Activated CD4-positive, alpha-beta T cell treated with anti-CD3 and anti-CD28 coated beads, Interleukin-2, amount 50 U/mL, for 48 hours (primary cell): ENCODE measurements at places on chromosomes 5 and 9.

DNA sequence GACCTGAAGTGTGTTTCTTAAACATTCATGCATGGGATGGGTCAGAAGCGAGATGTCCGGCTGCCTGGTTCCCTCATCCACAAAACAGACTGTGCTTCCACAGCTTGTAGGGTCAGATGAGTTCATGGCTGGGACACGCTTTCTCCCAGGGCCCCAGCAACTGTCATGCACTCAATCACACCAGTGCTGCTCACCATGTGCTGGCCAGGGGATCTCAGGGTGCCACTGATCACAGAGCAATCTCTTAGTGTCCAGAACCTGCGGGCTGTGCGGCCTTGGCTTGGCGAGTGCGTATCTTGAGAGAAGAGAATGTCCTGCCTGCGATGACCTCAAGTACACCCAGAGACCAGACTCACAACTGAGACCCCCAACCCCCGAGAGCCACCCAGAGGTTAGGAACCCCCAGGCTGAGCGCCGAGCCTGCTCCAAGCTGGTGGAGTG lies 26.0 kb upstream of the FCN2 start:
- DNase-seq, result no peak

DNA sequence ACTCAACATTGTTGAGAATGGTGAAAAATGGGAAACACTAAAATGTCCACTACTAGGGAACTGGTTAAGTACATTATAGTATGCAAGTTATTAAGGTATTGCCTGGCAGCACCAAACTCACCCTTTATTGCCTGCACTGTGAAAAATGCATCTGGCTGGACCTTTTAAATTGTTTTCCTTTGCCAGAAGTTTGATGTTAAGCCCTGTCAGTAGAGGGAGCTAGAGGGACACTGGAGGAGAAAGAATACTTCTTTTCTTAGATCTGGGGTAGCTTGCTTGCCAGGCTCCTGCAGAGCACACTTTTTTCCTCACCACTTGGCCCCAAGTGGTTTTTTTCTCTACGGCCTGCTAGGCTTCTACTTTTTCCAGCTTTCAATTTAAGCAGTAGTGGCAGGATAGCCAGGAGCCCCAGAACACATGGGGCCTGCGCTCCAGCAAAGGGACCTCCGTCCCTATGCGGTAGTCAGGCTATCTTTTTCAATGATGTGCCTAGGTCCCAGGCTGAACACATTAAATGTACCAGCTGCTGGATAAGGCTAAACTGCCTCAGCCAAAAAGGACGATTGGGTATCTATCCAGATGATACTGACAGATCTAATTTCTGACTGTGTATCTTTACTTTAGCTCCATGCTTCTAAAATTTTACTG lies 8.0 kb upstream of the HABP4 start:
- DNase-seq, result no peak

DNA sequence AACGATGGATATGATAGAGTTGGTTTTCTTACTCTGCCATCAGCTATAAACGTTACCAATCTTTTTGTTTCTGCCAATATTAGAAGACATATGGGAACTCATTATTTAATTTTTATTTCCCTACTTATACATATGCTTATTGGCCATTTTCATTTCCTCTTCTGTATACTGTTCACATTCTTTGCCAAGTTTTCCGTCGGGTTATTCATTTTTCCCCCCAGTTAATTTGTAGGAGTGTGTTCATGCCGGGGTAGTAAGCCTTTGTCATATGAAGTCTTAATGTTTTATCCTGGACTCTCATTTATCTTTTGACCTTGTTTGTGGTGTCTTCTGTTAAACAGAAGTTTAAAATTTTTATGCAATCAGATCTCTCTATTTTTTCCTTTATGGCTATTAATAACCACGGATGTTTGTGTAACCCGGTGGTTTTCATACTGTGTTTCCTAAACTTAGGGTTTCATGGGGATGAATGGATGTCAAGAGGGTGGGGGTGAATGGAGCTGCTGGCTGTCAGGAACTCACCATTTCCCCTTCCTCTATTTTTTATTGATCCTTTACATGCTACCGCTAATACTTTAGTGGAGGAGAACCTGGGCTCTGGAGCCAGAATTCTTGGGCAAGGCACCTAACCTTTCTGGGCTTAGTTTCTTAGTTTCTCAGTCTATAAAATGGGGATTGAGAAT lies 42.5 kb upstream of the PPARGC1B start:
- no peak for DNase-seq

- DNase-seq, result no peak
These were observed 22.0 kb downstream of the C9orf57 start for GRCh38 chr9:72038408-72038807.

GRCh38 chr5:5252106-5252505 lies 112.0 kb downstream of the ADAMTS16 start:
- DNase-seq, result no peak

- DNase-seq, result no peak
These were observed 2.9 kb upstream of the PHF2 start for GRCh38 chr9:93573516-93573828.

DNA sequence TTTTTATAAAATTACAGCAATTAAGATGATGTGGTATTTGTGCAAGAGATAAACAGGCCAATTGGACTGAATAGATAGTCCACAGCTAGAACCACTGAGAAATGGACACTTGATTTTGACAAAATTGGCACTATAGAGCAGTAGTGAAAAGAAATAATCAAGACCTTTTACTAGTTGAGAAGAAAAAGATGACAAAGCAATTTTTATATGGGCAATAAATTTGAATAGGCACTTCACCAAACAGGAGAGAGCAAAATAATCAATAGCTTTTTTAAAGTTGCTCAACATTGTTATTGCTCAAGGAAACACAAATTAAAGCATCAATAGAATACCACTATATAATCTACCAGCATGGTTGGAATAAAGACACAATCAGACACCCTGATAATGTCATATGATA lies 193.5 kb upstream of the FTMT start:
- no peak for DNase-seq

GRCh38 chr5:72228960-72229359 lies 91.1 kb downstream of the MRPS27 start:
- no peak for DNase-seq

DNA sequence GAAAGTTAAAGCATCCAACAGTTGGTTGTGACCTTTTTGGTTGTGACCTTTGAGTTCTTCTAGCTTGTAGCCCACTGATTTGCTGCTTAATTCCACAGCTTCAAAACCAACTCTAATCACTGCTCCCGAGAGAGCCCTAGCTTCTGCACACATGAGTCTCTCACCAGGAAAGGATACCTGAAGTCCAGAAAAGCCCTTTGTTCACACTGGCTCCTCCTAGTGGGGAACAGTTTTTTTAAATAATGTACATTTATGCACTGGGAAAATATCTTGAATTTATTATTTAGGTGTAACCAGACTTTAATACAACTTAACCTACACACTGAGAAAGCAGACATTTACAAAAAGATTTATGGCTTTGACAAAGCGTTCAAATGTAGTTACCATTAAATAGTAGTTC lies 120.2 kb upstream of the CCDC152 start:
- no peak for DNase-seq

- DNase-seq, result no peak
These were observed 59.7 kb downstream of the DOCK8 start for GRCh38 chr9:274406-274805.

GRCh38 chr5:72503888-72504491 lies 3.2 kb downstream of the ZNF366 start:
- no peak for DNase-seq

GRCh38 chr5:154782812-154783592 lies 27.8 kb downstream of the LARP1 start:
- no peak for DNase-seq

DNA sequence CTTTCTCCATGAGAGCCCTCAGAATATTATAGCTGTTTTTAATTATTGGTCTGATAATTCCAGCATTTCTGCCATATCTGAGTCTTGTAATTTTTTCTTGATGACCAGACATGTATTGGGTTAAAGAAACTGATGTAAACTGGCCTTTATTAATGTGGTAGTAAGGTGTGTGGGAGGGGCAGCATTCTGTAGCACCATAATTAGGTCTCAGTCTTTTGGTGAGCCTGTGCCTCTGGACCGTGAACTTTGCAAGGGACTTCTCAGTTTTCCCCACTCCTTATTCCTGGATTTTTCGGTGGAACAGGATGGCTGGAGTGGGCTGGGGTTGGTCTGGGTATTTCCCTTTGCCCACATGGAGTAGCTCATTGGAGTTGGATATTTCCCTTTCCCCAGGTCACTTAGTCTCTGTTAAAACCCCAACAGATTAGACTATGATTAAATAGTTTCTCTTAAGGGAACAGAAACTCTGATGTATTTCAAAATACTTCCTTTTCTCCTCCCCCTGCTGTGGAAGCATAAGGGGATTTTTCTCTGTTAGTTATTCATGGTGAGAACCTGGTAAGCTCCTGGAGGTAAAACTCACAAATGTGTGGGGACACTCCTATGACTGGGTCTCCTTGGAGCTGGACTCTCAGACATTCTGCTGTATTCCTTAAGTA lies 52.4 kb downstream of the FSD1L start:
- no peak for DNase-seq

- DNase-seq, result no peak
These were observed 377.9 kb upstream of the ITGA1 start for GRCh38 chr5:52409835-52410234.

GRCh38 chr5:90875456-90875855 lies 316.9 kb downstream of the ADGRV1 start:
- DNase-seq, result no peak

- no peak for DNase-seq
These were observed 1.0 kb upstream of the SLIT3 start for GRCh38 chr5:169301986-169302385.

GRCh38 chr5:170182491-170182890 lies 50.3 kb upstream of the C5orf58 start:
- no peak for DNase-seq

DNA sequence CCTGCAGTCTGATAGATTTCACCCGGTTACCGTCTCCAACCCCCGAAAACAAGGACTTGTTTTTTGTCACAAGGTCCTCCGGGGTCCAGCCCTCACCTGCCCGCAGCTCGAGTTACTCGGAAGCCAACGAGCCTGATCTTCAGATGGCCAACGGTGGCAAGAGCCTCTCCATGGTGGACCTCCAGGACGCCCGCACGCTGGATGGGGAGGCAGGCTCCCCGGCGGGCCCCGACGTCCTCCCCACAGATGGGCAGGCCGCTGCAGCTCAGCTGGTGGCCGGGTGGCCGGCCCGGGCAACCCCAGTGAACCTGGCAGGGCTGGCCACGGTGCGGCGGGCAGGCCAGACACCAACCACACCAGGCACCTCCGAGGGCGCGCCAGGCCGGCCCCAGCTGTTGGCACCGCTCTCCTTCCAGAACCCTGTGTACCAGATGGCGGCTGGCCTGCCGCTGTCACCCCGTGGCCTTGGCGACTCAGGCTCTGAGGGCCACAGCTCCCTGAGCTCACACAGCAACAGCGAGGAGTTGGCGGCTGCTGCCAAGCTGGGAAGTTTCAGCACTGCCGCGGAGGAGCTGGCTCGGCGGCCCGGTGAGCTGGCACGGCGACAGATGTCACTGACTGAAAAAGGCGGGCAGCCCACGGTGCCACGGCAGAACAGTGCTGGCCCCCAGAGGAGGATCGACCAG lies 121.3 kb downstream of the DAB2IP start:
- DNase-seq, result no peak

DNA sequence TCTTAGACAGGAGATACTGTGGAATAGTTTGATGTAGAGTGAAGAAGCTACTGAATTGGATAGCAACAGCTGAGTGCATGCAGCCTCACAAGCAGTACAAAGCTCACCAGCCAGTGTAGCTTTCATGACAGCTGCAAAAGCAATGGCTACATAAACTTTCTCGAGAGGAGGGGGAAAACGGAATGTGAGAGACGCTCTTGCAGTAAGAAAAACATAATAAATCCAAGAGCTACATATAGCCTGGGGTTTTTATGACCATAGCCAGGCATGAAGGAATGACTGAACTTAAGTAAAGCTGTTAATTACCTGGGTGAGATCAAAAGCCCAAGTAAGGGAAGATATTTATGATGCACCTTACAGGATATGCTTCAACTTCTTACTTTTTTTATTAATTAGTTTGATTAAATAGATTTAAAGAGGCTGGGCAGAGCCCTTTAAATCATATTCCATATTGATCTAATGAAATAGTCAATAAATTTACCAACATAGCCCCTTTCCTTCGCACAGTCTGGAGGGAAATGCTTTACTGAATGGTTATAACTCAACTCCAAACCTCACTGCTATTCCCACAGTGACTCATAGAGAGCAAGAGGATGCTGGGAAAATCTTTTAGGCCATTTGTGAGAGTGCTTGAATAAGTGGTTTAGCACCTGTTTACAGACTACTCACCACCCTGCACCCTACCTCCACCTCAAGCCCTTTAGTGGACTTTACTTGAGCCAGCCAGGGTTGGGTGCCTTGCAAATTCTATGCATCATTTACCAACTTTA lies 407.2 kb upstream of the CLINT1 start:
- no peak for DNase-seq

GRCh38 chr5:134371834-134372340 lies 518 bp downstream of the UBE2B start:
- peak; percentile 58 for DNase-seq

DNA sequence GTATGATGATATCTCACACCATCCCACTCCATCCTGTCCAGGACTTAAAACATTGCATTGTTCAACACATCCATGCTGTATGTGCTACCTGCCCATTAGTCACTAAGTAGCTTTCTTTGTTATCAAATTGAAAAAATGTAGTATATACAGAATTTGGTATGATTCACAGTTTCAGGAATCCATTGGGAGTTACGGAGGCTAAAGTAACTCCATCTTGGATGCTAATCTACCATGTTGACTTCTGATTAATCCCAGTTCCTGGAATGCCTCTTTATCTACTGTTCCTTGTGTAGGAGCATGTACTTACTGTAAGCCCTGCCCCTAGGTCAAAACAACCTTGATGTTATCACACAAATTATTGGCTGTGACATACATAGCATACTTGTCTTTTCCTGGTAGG lies 38.9 kb upstream of the FOXB2 start:
- no peak for DNase-seq

- DNase-seq, result no peak
These were observed 80.7 kb downstream of the PTPDC1 start for GRCh38 chr9:94164806-94165549.

- DNase-seq, result no peak
These were observed 6.8 kb upstream of the TOR2A start for GRCh38 chr9:127741831-127742434.

- DNase-seq, result no peak
These were observed 23.8 kb downstream of the MRPS27 start for GRCh38 chr5:72296256-72296655.

- DNase-seq, result no peak
These were observed 568.3 kb upstream of the MEF2C start for GRCh38 chr5:89451263-89451662.

GRCh38 chr5:132263548-132264261 lies 6.2 kb downstream of the PDLIM4 start:
- peak; percentile 34 for DNase-seq

DNA sequence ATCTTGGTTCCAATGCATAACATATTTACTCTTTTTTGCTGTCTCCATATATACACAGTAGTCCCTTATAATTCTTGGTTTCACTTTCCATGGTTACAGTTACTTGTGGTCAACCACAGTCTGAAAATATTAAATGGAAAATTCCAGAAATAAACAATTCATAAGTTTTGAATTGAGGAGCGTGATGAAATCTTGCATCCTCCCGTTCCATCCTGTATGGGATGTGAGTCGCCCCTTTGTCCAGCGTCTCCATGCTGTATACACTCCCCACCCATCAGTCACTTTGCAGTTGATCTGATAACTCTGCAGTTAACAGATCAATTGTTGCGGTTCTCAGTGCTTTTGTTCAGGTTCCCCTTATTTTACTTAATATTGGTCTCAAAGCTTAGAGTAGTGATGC lies 11.5 kb upstream of the FAF2 start:
- DNase-seq, result no peak
